HT-29 (cell line): ENCODE measurements at places on chromosomes 5 and 9.
A peak's percentile ranks its signal among the peaks of the same experiment; 100 is the strongest.

DNA sequence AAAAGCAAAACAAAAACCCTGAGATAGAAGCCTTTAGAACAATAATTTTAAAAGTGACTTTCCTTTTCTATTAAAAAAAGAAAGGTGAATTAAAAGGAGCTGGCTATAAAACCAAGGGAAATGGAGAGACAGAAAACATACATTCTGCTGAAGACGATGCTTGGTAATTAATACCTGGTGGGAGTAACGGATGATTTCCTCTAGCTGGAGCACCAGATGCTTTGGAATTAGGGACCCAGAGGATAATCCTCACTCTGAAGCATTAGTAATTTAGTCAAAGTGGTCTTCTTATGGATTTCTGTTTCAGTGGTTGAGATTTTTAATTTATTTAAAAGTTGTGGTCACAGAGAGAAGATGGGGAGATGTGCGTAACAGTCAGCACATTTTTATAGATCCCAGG is 982.5 kb downstream of the TLE4 start:
- DNase-seq, result no peak

DNA sequence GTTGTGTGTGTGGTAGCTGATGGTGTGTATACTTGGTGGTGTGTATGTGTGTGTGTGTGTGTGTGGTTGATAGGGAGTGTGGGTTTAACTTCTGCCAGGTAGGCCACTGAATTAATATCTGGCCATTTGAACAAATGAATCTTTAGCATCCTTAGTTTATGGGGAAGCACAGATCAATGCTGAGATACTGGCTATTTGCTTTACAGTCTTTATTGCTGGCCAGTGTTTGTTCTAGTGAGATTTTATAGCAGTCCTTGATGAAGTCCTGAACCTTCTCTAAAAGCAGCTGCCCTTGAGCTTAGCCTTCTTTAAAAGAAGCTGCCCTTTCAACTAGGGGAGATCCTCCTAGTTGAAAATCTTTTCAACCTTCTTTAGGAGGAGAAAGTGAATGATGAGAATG is 69.3 kb downstream of the MACIR start:
- DNase-seq, result no peak

DNA sequence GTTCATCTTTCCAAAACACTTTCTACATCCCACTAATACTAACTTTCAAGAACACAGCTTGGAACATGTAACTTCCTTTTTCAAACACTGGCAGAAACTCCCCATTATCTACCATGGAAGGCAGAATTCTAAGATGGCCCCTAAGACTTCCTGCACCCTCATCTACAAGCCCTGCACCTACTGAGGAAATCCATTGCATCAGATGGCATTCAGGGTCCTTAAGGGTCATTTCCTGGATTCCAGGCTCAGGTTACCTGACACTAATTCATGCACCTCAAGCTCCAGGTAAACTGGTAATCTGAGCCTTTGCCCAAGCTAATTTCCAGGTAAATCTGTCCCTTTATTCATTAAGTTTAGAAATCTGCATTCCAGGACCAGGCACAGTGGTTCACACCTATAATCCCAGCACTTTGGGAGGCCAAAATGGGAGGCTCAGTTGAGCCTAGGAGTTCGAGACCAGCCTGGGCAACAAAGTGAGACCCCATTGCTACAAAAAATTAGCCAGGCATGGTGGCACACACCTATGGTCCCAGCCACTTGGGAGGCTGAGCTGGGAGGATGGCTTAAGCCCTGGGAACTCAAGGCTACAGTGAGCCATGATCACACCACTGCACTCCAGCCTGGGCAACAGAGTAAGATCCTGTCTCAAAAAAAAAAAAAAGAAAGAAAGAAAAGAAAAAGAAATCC is 91.6 kb downstream of the NFIB start:
- DNase-seq, result no peak

GRCh38 chr5:81161012-81161601 is 72.0 kb upstream of the CKMT2 start:
- DNase-seq, result no peak

DNA sequence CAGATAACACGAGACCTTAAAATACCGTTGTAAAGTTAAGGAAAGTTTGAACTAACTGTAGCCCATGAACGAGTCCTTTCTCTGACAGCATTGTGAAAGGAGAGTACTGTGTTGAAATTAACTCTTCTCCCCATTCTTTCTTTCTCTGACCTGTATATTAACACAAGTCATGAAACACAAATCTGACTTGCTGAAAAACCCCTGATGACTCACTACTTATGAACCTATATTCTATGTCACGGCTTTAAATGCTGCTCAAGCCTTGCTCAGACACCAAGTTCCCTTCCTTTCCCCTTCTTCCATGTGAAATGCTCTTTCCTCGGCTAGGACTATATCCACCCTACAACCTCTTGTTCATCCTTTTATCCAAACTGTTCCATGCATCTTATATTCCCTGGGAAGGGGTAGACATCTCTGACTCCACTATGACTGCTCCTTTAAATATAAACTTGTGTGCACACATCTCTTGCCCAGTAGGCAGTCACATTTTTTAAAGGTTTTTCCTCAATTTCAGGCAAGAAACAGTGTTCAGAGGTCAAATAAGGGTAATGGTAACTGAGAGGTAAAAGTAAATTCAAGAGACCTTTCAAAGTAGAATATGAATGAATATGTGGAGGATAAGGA is 142.9 kb downstream of the NFIB start:
- DNase-seq, result no peak

DNA sequence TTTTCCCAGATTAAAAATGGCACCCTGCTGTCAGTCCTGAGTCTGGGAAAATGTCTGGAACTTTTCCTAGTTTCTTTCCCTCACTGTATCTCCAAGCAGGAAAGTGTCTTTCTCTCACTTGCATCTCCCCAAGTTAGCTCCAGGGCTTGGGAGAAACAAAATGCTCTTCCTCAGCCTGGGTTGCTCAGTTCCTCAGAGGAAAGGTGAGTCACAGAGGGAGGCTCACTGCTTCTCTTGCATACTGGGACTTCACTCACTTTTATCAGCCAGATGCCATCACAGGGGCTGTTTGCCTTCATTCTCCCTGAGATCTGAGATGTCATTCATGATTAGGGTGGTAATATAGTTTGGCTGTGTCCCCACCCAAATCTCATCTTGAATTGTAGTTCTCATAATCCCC is 519.9 kb downstream of the SEMA5A start:
- no peak for DNase-seq

- DNase-seq, result no peak
These were observed 67.2 kb upstream of the TLE1 start for GRCh38 chr9:81756561-81756960.

GRCh38 chr5:150560401-150561191 is 52.7 kb downstream of the NDST1 start:
- peak; percentile 97 for DNase-seq

DNA sequence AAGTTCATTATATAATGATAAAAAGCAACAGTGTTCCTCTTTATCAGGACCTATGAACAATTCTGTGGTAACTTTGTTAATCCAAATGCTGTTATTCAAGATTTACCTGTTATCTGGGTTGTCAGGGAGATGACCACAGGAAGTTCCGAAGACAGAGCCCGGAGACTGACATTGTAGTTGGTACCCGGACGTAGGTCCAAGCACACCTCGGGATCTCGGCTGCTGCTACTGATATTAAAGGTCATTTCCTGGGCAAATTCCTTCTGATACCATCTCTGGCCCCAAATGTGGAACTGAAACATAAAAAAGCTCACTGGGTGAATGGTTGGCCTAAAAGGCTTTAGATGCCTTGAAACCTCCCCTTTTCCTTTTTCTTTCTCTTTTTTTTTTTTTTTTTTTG is 96.7 kb downstream of the SUSD1 start:
- DNase-seq, result peak; percentile 75

GRCh38 chr9:16033921-16034691 is 481.3 kb downstream of the CCDC171 start:
- DNase-seq, result no peak

DNA sequence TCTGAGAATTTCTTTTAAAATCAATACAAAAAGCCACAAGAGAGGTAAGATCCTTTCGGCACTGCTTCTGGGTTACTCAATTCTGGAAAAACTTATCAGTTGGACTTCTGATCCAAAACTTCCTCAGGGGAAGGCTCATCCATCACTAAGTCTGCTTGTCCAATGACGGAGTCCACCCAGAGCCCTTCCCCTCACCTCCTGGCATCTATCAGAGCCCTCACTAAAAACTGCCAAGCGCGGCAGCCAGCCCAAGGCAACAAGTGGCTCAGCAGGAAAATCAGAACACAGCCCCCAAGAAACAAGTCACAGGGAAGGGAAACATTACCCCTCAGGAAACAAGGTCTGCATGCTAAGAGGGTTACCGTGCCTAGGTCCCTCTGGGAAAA is 869 bp upstream of the ESM1 start:
- no peak for DNase-seq

DNA sequence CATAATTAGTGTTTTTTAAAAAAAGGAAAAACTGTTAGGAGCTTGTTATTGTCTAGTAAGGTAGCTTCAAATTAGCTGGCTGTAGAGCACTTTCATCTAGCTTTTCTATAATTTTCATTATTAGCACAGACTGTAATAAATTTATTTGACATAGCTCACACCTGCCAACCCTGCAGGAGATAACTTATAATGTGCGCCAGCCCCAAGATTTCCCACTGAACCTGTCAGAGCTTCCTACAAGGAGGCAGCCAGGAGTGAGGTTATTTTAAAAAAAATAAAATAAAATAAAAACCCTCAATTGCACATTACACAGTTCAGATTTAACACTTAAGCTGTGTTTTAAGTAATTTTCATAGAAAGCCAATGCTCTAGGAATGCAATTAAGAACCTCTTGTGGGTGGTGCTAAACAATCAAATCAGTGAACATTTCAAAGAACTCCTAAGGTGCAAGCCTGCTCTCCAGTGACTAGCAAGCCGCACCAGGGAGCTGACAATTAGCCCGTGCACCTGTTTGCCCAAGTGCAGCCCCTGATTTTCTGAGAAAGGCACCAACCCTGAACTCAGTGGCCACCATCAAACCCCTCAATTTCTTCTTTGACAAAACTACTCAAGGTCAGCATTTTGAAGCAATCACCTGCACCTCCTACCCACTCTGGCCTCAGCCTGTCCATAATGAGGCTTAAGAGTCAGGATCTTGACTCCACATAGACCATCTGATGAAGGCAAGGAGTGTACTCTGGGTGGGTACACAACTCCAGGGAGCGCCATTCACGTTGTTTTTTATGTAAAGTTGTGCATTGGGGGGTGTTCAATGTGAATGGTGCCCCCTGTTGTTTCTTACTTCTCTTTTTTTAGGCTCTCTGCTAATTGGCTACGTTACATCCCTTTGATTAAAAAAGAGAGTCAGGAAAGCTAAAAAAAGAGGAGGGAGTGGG is 385.3 kb upstream of the WWC1 start:
- DNase-seq, result no peak

DNA sequence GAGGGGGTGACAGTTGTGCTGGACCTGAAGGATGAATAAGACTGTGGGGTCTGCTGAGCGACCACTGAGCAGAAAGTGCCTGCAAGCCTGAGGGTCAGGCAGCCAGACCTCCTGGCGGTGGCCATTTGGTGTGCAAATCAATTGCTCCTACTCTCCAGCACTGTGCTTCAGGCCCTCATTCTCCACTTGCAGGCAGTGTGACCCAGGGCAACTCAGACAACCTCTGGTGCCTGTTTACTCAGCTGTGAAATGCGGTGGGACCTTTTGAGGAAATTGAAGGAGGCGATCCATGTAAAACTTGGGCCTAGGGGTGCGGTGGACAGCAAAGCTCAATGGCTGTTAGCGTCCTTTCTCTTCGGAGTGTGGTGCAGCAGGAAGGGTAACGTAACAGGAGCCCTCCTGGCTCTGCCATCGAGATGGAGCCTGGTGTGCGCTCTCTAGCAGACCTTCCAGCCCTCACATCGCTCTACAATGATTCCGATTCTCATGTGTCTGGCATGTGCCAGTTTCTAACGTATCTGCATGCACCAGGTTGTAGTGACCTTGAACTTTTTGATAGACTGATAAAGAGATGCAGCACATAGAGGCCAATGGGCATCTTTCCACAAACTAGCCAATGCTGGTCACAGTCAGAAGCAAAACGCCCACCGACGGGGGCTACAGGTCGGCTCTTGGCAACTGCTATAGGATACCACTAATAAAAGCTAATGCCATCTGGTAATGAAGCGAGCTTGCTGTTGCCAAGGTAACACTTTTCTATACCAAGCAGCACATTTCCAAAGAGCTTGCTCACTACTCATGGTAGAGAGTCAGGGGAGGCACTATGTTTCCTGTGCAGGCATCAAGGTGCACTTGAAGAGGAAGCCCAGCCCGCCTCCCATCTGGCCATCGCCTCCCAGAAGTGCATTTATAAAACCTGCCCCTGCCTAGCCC is 159.7 kb upstream of the RAPGEF1 start:
- DNase-seq, result no peak

GRCh38 chr5:156326718-156327259 is at the start of gene SGCD:
TSS of gene SGCD (plus strand) at chr5:156327164.
- DNase-seq, result no peak

DNA sequence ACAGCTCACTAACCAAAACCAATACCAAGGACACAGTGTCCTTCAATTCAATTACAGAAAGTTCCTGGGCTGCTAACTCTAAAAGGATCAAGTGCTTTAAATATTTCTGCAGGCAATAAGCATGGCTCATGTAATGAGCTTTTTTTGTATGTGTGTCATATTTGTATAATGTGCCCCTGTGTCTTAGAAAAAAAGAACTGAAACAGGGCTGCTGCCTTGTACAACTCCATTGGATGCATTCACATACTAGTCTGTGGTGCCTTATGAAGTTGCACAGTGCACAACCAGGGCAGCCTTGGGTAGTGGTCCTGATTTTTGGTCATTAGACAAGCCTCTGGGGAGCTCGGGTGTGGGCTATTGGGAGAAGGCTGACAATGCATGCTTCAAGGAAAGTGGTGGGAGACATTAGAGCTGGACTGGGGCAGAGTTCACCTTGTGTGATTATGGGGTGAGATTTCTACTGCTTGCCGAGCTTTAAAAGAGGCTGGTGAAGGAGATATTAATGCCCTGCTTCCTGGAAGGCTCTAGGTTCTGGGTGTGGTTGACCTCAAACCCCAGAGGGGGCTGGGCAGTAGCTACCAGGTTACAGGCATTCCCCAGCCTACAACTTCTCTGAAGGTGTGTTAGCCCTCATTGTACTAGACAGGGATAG is 3.6 kb upstream of the CPEB4 start:
- DNase-seq, result peak; percentile 53

- DNase-seq, result no peak
These were observed 12.8 kb upstream of the PHF19 start for GRCh38 chr9:120889606-120890271.

- peak; percentile 87 for DNase-seq
These were observed 22.5 kb upstream of the PTPN3 start for GRCh38 chr9:109520475-109521132.

DNA sequence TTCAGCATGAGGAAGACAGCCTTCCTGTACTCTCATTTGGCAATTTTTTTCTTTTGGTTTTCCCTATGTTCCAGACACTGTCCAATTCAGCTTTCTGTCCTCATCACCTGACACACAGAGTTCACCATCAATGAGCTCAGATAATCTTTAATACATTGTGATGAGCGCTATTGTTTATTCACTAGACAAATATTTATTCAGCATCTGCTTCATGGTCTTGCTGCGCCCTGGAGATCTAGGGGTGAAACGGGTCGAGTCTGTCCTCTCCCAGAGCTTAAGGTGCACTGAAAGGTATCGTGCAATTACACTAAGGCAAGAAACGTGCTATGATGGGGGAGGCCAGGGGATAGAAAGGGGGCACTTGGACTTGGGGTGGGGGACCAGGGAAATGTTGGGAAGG is 281.6 kb downstream of the ZSWIM6 start:
- no peak for DNase-seq
